ENCODE measurements at places on chromosomes 12 and 14.

DNA sequence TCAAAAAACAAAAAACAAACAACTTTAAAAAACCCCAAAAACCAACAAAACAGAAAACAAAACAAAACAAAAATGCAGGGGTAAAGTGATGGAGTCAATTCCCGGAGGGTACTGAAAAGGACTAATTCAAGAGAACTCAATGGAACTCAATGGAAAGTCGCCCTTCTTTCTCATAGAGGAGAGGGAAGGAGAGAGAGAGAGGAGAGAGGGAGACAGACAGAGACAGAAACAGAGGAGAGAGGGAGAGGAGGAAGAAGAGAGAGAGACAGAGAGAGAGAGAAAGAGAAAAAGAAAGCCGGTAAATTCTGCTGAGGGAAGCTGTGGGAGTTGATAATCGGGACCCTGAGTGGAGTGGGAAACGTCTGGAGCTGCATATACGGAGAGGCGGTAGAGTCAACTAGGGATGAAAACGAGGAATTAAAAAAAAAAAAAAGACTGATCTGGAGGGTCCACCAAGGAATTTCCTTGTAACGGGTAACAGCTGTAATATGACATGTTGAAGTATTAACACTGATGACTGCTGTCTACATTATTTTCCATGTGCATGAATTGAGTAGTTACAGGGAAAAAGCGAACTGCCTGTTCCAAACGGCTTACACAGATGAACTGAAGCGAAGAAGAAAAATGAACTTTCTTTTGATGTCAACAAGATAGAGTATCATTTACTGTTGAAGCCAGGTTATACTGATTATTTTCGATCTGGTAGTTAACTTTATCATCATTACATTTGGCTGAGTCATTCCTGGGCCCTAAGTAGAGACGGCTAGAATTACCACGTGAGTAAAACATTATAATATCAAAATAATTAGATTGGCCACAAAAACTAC, 934 bp upstream of the ZC2HC1C start:
- DNase-seq, result peak; percentile 73

GRCh38 chr12:95731519-95731958, 59.0 kb downstream of the NTN4 start:
- no peak for DNase-seq

GRCh38 chr12:88052686-88053085, 23.5 kb upstream of the C12orf50 start:
- peak; percentile 52 for DNase-seq

- peak; percentile 80 for DNase-seq
Observed at GRCh38 chr12:16515666-16516065, 90.3 kb downstream of the LMO3 start.

GRCh38 chr14:66104486-66104885, 381.7 kb upstream of the CCDC196 start:
- DNase-seq, result no peak

DNA sequence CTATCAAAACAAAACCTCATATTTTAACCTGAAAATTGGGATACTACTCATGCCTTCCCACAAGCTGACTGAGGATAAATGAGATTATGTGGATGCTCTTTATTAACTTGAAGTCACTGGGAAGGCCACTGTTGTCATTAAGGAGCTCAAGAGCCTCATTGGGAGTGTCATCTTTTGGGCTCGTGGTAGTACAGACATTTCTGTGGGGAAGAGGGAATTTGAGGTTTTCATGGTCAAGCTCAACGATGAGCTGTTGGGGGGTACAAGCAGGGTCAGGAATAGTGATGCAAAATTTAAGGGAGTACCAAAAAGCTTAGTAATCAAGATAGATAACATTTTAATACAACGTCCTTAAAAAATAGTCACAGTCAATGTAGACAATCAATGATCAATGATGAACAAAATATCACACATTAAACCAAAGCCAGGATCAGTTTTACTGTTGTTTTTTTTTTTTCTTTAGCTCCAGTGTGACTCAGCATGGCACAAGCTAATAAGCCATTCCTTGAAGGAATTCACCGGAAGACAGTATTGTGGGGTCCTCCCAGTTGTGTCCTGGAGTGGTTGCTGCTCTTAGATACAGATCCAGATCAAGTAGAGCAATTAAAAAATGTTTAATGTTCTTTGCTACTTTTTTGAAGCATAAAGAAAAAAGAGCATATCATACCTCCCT, 130.9 kb downstream of the C12orf75 start:
- DNase-seq, result no peak

DNA sequence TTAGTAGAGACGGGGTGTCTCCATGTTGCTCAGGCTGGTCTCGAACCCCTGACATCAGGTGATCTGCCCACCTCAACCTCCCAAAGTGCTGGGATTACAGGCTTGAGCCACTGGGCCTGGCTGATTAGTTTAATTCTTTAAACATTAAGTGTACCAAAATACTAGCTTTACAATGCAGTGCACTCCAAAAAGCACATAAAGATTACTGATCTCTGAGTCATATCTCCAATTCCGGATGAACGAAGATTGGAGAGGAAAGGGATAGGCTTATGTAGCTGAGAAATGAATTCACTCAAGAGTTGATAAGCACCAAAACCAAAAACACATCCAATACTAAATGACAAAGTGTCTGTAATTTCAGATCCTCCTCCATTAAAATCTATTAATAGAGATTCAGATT, 15.1 kb downstream of the NAV3 start:
- peak; percentile 62 for DNase-seq

Measured in fibroblast of mammary gland (primary cell).